ENCODE measurements at places on chromosomes 1 and 21.
A peak's percentile ranks its signal among the peaks of the same experiment; 100 is the strongest.

- no peak for DNase-seq
Observed at GRCh38 chr1:58524353-58524945, 22.1 kb downstream of the OMA1 start.

- no peak for DNase-seq
Observed at GRCh38 chr21:36027347-36027746, 33.0 kb downstream of the SETD4 start.

GRCh38 chr1:180503280-180503862 is 994 bp upstream of the ACBD6 start:
- DNase-seq = no peak

DNA sequence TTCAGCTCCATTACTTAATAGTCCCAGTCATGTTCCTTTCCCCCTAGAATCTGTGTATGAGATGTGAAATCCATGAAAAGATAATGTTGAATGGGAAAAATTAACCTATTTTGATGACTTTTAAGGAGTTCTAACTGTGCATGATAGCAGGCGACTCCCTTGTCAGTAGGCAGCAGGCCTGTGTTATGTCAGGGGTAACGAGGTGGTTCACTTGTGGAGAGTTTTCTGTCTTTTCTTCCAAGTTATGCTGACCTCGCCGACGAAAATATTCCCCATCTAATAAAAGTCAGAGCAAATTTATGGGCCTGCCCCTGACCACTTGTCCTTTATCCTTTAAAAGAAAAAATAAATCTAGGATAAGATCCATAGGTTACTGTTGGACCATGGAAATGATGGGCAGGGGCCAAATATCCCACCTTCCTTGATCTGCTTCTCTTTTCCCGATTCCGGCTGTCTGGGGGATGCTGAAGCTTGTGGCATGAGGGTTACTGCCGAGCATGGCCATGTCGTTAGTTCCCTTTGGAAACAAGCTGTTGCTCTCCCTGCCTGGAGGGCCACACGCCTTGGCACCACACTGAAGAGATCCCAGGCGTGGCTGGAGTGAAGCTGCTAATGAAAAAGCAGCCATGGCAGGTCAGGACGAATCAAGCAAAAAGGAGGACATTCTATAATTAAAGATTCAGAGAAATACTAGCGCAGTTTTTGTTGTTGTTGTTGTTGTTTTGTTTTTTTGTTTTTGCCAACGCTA is 93.8 kb downstream of the ROR1 start:
- no peak for DNase-seq

DNA sequence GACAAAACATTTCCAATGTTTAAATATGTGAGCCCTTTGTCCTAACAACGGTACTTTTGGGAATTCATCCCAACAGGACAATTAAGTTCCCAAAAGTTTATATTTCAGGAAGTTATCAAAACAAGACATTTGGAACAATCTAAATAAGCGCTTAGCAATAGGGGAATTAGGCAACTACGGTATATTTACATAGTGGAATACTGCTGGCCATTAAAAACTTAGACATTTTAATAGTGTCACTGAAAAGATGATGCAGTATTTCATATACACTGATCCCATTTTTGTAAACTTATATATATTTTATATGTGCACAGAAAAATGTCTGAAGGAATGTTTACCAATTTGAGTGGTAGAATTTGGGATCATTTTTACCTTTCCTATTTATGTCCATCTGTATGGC is 20.8 kb downstream of the UBR4 start:
- DNase-seq = no peak

GRCh38 chr21:44836666-44837471 is 19.0 kb upstream of the SUMO3 start:
- no peak for DNase-seq

- no peak for DNase-seq
Observed at GRCh38 chr1:164635803-164636731, 77.1 kb downstream of the PBX1 start.

DNA sequence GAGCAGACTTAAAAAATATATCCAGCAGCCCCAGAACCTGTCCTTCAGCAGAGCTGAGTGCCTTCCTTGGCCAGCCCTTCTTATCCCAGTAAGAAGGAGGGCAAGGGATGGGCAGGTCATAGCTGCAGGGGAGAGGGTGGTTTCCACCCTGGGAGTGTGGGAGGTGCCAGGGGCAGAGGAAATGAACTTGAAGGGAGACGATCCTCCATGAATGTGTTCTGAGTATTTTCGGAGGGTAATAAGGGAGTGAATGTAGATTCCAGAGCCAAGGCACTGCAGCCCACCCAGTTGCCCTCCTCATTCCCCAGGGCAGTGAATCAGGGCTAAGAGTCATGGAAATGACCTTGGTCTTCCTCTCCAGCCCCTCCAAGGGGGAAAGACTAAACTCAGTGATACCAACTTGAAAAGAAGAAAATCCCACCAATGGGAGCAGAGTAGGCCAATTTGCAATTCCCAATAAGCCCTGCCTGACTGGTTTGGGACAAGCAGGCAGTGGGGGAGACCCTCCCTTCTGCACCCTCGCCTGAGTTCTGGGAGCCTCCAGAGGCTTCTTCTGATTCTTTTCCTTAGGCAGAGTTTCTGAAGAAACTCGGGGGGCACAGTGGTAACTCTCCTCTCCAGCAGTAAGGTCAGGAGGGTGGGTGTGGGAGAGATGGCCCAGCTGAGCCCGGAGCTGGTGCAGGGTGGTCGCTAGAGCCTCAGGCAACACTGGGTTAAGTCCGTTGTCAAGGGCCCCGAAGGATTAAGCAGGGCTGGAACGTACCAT is 4.2 kb downstream of the MYOG start:
- DNase-seq = no peak

GRCh38 chr1:93631626-93632365 is 49.8 kb downstream of the BCAR3 start:
- no peak for DNase-seq

- no peak for DNase-seq
Observed at GRCh38 chr1:29457496-29458368, 221.4 kb downstream of the PTPRU start.

DNA sequence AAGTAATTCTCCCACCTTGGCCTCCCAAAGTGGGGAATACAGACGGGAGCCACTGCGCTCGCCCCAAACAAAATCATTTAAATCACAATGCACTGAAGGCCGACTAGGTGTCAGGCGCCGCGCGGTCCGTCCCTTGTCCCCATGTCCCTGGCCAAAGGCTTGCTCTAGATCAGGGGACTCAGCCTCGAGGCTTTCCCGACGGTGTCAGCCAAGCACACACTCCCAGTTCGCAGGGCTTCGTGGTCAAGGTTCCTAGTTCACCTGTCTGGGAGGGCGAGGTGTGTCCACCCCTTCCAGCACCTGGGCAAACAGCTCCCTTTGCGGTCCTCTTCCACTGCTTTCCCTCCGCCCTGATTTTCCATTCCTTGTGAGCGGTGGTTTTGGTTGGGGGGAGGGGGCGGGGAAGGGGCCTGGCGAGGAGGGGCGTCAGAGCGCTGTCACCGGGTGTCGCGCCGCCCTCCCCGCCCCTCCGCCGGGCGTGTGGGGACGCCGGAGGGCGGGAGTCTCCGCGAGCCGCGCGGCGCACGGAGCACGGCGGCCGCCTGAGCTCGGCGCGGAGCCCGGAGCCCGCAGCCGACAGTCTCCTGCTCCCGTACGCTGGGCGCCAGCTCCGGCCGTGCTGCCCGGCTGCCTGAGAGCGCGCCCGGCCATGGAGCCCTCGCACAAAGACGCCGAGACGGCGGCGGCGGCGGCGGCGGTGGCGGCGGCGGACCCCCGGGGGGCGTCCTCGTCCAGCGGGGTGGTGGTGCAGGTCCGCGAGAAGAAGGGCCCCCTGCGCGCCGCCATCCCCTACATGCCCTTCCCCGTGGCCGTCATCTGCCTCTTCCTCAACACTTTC is at the start of gene STUM:
Gene STUM, plus strand, starts transcription at position 509 of the 838 bp plus-strand sequence. Its CDS starts 141 bp downstream, at position 650.
- peak; percentile 40 for DNase-seq

Data from BE2C (cell line).